ENCODE measurements at places on chromosomes 3 and 15.

GRCh38 chr3:33908250-33908851 lies 109.9 kb downstream of the PDCD6IP start:
- no peak for DNase-seq

DNA sequence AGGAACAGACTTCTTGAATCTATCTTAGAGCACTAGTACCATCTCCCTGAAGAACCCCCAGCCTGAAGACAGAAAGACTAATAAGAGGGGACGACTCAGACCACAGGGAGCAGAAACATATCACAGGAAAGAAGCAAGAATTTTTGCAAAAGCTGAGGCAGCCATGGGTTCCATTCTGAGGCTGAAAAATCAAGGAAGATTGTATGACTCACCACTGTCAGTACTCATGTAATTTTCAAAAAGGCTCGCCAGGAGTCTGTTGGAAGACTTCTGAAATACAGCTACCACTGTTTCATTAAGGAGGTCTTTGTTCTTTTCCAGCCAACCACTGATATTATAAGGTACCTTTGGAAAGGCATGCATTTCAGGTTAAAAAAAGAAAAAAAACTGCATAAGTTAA lies 47.5 kb downstream of the MYH15 start:
- DNase-seq = peak; percentile 40

- DNase-seq = no peak
Measured at GRCh38 chr3:163382183-163382582, 1696.1 kb downstream of the SI start.

- DNase-seq = no peak
Measured at GRCh38 chr3:154664714-154665113, 234.7 kb upstream of the GPR149 start.

DNA sequence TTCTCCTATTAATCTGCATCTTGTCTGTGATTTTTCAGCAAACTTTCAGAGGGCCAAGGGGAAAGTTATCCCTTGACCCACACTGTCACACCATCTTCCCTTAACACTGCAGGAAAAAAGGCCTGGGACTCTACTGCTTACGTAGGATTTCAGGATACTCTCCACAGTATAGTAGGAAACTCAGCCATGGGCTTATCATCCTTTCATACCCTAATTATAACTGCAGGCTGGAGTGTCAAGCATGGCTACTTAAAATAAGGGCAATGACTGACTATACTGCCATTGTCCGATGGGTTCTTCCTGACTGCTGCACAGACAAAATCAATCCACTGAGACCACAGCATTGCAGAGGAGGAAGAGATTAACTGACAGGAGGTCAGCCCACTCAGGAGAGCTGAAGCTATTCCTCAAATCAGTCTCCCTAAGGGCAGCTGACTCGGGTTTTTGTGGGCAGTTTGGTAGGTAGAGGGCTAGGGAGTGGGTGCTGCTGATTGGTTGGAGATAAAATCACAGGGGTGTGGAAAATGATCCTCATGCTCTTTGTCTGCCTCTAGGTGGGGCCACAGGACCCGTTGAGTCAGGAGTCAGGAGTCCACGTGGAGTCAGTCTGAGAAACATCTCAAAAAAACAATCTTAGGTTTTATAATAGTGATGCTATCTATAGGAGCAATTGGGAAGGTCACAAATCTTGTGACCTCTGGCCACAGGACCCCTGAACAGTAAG lies 118.2 kb upstream of the STRIT1 start:
- no peak for DNase-seq

DNA sequence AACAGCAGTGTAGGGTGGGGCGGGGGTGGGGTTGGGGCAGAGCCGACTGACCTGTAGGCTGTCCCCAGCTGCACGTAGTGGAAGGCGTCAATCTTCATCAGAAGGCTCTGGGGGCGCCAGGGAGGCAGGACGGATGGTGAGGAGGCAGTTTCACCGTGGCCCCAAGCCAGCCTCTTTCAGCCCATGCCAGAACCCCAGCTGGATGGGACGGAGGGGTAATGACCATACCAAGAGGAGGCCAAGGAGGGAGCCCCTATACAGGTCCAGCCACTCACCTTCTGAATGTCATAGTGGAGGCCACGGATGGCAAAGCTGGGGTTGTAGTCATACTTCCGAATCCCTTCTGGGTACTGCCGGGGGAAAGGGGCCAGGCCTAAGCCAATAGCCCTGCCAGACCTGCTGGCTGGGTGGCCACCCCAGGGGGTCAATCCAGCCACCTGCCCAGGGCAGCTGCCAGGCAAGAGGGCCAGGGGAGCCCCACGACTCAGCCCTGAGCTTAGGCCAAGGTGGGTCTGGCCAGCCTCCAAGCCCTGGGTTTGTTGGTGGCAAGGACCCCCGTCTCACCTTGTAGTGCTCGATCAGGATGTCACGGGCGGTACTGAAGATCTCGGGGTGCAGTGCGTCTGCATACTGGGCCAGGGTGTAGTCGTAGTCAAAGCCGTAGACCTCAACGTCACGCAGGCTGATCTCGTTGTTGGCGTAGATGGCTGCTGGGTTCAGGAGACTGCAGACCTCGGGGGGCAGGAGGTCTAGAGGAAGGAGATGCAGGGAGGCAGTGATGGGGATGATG lies 4.9 kb downstream of the NT5DC2 start:
- DNase-seq = no peak
